ENCODE measurements at places on chromosomes 4 and X.

GRCh38 chr4:60002603-60003337 is 1197.4 kb upstream of the ADGRL3 start:
- no peak for DNase-seq

GRCh38 chrX:46279925-46280313 is 265.3 kb downstream of the ZNF674 start:
- peak; percentile 74 for DNase-seq

DNA sequence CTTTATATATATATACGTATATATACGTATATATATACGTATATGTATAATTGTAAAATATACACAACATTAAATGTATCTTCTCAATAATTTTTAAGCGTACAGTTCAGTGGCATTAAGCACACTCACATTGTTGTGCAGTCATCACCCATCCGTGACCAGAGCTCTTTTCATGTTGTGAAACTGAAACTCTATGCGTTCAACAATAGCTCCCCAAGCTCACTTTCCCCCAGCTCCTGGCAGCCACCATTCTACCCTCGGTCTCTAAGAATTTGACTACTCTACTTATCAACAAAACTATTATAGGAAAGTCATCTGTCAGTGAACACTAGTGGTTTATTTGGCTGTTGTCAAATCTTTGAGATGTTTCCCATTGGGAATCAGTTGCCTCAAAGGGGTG is 621.8 kb upstream of the GALNT7 start:
- DNase-seq = no peak

GRCh38 chr4:67091673-67092072 is 453.6 kb downstream of the CENPC start:
- DNase-seq = no peak

DNA sequence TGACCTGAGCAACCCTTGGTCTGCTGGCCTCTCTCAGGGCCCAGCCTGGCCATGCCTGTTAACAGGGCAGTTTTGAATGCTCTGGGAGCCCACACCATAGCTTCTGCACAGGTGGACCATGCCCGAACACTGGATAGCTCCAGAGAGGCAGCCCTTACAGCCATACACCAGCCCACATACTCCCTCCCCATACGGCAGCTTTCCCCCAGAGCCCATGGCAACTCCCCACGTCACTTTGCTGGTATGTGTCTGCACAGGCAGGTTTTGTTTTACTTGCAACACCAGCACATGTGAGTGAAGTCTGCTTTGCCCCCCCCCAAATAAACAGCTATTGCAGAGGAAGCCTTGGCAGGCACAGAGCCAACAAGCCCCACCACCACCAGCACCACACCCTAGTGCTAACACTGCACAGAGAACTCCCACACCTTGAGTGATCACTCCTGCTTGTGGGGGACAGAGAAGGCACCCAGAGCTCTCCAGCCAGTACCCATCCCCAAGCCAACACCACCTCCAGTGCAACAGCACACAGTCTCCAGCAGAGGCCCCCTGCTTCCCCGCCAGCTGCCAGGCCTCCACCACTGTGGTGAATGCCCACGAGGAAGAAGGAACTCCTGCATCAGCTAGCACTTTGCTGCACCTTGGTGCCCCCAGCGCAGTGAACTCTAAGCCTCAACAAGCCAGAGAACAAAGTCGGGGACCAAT is 87.3 kb downstream of the STPG2 start:
- DNase-seq = no peak

GRCh38 chrX:21528076-21528475 is 130.1 kb downstream of the KLHL34 start:
- DNase-seq = peak; percentile 62

- DNase-seq = no peak
Observed at GRCh38 chr4:152103181-152103901, 342.5 kb upstream of the GATB start.
